ENCODE measurements at places on chromosomes 11 and 22.

DNA sequence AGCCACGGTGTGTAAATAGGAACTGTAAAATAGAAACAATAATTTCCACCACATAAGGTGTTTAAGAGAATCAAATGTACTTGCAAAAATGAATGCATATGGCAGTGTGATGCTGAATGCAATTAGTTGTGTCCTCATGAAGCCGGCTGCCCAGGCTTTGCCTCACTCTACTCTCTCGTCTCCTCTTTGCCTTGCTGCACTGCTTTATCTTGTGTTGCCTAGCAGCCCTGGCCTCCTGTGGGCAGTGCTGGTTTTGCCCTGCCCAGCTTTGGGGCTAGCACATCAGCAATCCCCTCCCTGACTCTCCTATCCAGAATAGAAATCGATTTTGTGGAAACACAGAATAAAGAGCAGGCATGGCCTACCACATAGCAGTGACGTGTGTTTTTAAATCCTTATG is 30.0 kb downstream of the LRRC32 start:
- H3K27me3 ChIP-seq, result no peaks in the 10 kb centered on the region
- H3K4me1 ChIP-seq, result peaks cover 18% of the 10 kb centered on the region
- no peaks in the 10 kb centered on the region for H3K36me3 ChIP-seq
- no peak overlapping the region for H3K27ac ChIP-seq
- H3K4me3 ChIP-seq, result no peak overlapping the region

GRCh38 chr11:67113231-67113721 is 5.8 kb upstream of the KDM2A start:
- peaks cover 6% of the 10 kb centered on the region for H3K4me1 ChIP-seq
- DNase-seq, result no peak
- H3K27ac ChIP-seq, result no peak overlapping the region

GRCh38 chr11:125922156-125922555 is 17.8 kb downstream of the DDX25 start:
- H3K4me3 ChIP-seq, result no peak overlapping the region
- DNase-seq, result no peak
- H3K4me1 ChIP-seq, result no peaks in the 10 kb centered on the region
- no peaks in the 10 kb centered on the region for H3K36me3 ChIP-seq
- H3K27me3 ChIP-seq, result no peaks in the 10 kb centered on the region

DNA sequence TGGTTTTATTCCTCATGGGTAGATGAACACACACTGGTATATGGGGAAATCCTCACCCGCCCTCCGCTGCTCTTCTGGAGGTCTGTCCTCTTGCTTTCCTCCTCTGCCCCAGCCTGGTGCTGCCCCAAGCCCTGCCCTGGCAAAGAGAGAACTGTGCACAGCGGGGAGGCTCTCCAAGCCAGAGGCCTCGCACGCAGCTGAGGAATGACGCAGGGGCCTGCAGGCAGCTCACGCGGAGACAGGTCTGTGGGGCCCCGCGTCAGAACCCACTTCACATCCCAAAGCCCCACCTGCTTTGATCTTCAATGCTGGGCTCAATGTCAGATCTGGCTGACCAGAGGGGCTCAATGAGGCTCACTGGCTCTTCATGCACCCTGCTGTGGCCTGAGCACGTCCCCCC is 10.0 kb downstream of the GATD1 start:
- no peak overlapping the region for H3K27ac ChIP-seq
- H3K36me3 ChIP-seq, result peaks cover 65% of the 10 kb centered on the region
- no peak overlapping the region for H3K4me3 ChIP-seq
- peaks cover 5% of the 10 kb centered on the region for H3K4me1 ChIP-seq
- H3K27me3 ChIP-seq, result no peaks in the 10 kb centered on the region

GRCh38 chr11:71080239-71081097 is 171.9 kb downstream of the SHANK2 start:
- no peaks in the 10 kb centered on the region for H3K4me1 ChIP-seq
- H3K36me3 ChIP-seq, result no peaks in the 10 kb centered on the region
- no peak overlapping the region for H3K27ac ChIP-seq
- DNase-seq, result peak; percentile 52

GRCh38 chr11:10608584-10608983 is 40.1 kb upstream of the LYVE1 start:
- H3K4me1 ChIP-seq, result peaks cover 49% of the 10 kb centered on the region
- H3K36me3 ChIP-seq, result no peaks in the 10 kb centered on the region
- H3K4me3 ChIP-seq, result no peak overlapping the region

GRCh38 chr11:122004446-122004845 is 111.6 kb downstream of the BLID start:
- no peak for DNase-seq
- H3K27me3 ChIP-seq, result no peaks in the 10 kb centered on the region
- no peaks in the 10 kb centered on the region for H3K36me3 ChIP-seq
- no peak overlapping the region for H3K27ac ChIP-seq

DNA sequence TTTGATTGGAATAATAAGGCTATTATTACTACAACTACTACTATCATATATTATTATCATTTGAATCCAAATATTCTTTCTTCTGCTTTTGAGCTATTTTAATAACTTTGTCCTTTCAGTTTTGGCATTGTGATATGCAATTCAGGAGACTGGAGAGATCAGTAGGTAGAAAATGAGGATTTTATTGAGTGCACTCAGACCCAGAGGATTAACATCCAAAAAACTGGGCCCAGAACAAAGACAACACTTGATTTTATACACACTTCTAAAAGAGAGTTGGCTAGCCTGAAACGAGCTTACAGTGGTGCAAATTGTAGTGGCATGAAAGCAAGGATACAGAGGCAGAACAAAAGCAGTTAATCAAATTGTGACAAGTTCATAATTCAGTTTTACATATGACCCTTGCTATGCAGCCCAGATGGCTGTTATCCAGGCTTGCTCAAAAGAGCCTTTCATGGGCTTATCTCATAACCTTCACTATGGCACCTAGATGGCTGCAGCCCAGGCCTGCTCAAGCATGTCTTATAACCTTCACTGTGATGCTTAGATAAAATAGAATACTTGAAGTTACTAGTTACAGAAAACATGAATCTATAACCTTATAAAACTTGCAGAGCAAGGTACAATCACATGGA is 796.3 kb upstream of the RAG2 start:
- H3K4me3 ChIP-seq, result no peak overlapping the region
- no peak overlapping the region for H3K27ac ChIP-seq
- DNase-seq, result no peak
- no peaks in the 10 kb centered on the region for H3K36me3 ChIP-seq
- H3K27me3 ChIP-seq, result no peaks in the 10 kb centered on the region

DNA sequence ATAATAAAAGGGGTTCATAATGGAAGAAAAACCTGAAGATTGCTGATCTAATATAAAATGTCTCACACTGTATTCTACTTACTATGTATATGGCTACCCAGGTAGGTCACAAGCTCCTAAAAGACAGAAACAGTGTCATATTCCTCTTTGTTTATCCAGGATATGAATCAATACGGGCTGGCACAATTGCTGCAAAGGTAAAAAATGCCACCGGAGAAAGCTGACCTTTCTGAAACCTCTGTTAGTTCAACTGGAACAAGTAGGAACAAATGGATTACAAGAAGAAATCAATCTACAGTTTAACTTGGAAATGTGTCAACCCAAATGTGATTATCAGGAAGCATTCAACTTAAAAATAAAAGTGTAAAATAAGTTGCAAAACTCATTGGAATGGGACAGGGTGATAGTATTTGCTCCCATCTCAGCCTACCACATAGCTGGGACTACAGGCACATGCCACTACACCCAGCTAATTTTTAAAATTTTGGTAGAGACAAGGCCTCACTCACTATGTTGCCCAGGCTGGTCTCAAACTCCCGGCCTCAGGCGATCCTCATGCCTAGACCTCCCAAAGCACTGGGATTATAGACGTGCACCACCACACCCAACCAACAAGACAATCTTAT is 27.6 kb downstream of the SLC35F2 start:
- no peaks in the 10 kb centered on the region for H3K4me1 ChIP-seq
- H3K4me3 ChIP-seq, result no peak overlapping the region
- H3K27me3 ChIP-seq, result no peaks in the 10 kb centered on the region
- H3K27ac ChIP-seq, result no peak overlapping the region
- no peaks in the 10 kb centered on the region for H3K36me3 ChIP-seq
- no peak for DNase-seq

GRCh38 chr11:8034604-8035190 is 46.3 kb upstream of the TUB start:
- H3K4me3 ChIP-seq, result no peak overlapping the region
- peaks cover 7% of the 10 kb centered on the region for H3K4me1 ChIP-seq
- H3K27ac ChIP-seq, result no peak overlapping the region
- DNase-seq, result no peak

- peak overlapping the region; percentile 59 for H3K4me3 ChIP-seq
Observed at GRCh38 chr11:12008790-12009616, 577 bp upstream of the DKK3 start.

DNA sequence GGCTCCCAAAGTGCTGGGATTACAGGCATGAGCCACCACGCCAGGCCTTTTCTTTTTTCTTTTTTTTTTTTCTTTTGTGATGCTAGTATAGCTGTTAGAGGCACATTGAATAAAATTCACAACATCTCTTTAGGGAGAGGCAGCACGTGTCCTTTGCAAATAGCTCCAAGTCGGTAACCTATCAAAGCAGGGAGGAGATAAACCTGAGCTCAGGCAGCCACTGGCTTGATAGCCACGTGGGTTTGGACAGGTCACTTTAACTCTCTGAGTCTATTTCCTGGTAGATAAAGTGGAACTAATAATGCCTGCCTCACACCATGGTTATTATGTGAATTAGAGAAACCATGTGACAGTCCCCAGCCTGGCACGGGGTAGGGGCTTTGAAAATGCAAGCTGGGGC is 43.1 kb upstream of the ATXN10 start:
- no peak overlapping the region for H3K27ac ChIP-seq
- H3K4me3 ChIP-seq, result no peak overlapping the region
- H3K27me3 ChIP-seq, result no peaks in the 10 kb centered on the region
- peaks cover 4% of the 10 kb centered on the region for H3K4me1 ChIP-seq
- no peaks in the 10 kb centered on the region for H3K36me3 ChIP-seq
- DNase-seq, result peak; percentile 32

- no peak for DNase-seq
- no peaks in the 10 kb centered on the region for H3K36me3 ChIP-seq
- no peak overlapping the region for H3K4me3 ChIP-seq
- H3K27me3 ChIP-seq, result no peaks in the 10 kb centered on the region
- no peaks in the 10 kb centered on the region for H3K4me1 ChIP-seq
Observed at GRCh38 chr11:36744375-36745168, 146.5 kb upstream of the RAG2 start.

- no peaks in the 10 kb centered on the region for H3K4me1 ChIP-seq
- H3K27ac ChIP-seq, result no peak overlapping the region
- peaks cover 28% of the 10 kb centered on the region for H3K36me3 ChIP-seq
- H3K4me3 ChIP-seq, result no peak overlapping the region
- H3K27me3 ChIP-seq, result no peaks in the 10 kb centered on the region
Observed at GRCh38 chr11:95835768-95836488, 45.6 kb downstream of the CEP57 start.

GRCh38 chr11:118184784-118185579 is 8.5 kb upstream of the SCN2B start:
- H3K27ac ChIP-seq, result no peak overlapping the region
- H3K27me3 ChIP-seq, result no peaks in the 10 kb centered on the region
- DNase-seq, result no peak
- no peak overlapping the region for H3K4me3 ChIP-seq
- peaks cover 3% of the 10 kb centered on the region for H3K4me1 ChIP-seq

DNA sequence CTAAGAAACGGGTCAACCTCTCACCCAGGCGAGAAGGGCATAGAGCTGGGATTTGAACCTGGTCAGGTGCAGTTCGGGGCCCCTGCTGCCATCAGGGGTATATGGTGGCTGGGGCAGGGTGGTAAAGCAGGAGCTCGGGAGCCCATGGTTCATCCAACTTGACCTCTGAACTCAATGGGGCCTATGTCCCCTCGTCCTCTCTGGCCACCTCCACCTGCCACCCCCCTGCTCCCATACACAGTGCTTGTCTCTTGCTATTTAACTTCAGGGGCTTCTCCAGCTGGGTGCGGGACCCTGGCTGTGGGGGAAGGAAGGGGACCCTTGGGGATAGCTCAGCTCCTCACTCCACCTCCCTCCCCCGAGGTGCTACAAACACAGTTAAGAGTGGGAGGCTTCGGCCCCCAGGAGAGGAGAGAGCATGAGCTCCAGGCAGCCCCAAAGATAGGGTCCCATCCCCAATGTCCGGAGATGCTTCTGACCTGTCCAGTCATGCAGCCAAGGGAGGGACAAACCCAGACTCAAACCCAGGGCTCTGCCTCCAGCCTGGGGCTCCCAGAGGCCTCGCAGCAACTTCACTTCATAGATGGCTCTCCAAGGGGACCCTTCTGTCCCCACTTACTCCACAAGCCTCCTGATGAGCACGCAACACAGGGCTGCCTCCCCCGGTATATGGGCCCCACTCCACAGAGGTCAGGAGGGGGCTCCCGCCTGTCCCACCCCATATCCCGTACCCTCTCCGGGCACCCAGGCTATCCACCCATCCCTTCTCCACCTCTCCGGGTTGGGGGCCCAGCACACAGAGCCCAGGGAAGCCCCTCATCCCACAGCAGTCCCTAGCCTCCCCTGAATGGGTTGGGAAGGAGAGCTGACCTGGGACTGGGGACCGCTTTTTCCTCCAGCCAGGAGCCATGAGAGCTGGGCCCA is 712 bp downstream of the IL2RB start:
- no peak overlapping the region for H3K4me3 ChIP-seq
- peak; percentile 21 for DNase-seq
- H3K36me3 ChIP-seq, result no peaks in the 10 kb centered on the region
- H3K4me1 ChIP-seq, result peaks cover 6% of the 10 kb centered on the region

DNA sequence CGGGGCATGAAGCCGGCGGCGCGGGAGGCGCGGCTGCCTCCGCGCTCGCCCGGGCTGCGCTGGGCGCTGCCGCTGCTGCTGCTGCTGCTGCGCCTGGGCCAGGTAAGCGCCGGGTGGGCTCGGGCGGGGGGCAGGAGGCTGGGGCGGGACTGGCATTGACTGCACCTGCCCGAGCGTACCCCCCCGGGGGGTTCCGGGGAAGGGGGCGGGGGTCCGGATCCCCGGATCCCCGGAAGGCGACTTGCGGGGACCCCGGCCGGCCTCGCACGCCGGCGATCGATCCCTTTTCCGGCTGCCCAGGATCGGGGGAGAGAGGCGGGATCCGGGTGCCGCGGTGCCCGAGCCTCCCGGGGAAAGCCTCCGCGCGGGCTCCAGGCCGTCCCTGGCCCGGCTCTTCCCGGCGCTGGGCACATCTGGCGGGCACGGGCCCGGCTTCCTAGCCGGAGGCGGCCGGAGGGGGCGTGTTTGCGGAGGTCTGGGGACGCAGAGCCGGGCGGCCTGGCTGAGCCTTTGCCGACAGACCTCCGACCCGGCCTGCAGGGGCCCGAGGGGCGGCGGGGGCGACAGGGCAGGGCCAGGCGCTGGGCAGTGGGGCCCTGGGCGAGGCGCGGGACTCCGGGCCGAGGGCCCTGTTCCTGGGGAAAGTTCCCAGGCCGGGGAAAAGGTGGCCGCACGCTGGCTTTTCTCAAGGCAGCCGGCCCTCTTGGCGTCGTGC is 705 bp downstream of the PTPRJ start:
- peak overlapping the region; percentile 76 for H3K27ac ChIP-seq
- no peaks in the 10 kb centered on the region for H3K36me3 ChIP-seq
- DNase-seq, result peak; percentile 51
- H3K27me3 ChIP-seq, result no peaks in the 10 kb centered on the region

- H3K27me3 ChIP-seq, result no peaks in the 10 kb centered on the region
- no peak overlapping the region for H3K27ac ChIP-seq
- no peak overlapping the region for H3K4me3 ChIP-seq
- peaks cover 31% of the 10 kb centered on the region for H3K36me3 ChIP-seq
- peaks cover 21% of the 10 kb centered on the region for H3K4me1 ChIP-seq
Observed at GRCh38 chr11:103086461-103086860, 5.5 kb downstream of the DCUN1D5 start.

- no peaks in the 10 kb centered on the region for H3K27me3 ChIP-seq
- no peaks in the 10 kb centered on the region for H3K36me3 ChIP-seq
- no peak overlapping the region for H3K27ac ChIP-seq
- peaks cover 4% of the 10 kb centered on the region for H3K4me1 ChIP-seq
- DNase-seq, result no peak
Observed at GRCh38 chr22:33577862-33578411, 342.3 kb downstream of the LARGE1 start.

- peaks cover 20% of the 10 kb centered on the region for H3K4me1 ChIP-seq
- no peaks in the 10 kb centered on the region for H3K27me3 ChIP-seq
- H3K27ac ChIP-seq, result no peak overlapping the region
Observed at GRCh38 chr11:78027759-78028158, 4.7 kb upstream of the KCTD14 start.
